ENCODE measurements at places on chromosomes 4 and X. TPM values are rescaled to one million over a fixed set of nuclear protein-coding genes. Genes with fewer than 3 reads are reported as not detected.

CT83 gene
- not detected for total RNA-seq

ENPP6 gene
- total RNA-seq, result 2.0 TPM

- DNase-seq, result no peak
These were observed 142.0 kb upstream of the TEX13D start for GRCh38 chrX:124190440-124190839.

GRCh38 chr4:168118116-168118655 lies 25.8 kb downstream of the ANXA10 start:
- no peak for DNase-seq

DNA sequence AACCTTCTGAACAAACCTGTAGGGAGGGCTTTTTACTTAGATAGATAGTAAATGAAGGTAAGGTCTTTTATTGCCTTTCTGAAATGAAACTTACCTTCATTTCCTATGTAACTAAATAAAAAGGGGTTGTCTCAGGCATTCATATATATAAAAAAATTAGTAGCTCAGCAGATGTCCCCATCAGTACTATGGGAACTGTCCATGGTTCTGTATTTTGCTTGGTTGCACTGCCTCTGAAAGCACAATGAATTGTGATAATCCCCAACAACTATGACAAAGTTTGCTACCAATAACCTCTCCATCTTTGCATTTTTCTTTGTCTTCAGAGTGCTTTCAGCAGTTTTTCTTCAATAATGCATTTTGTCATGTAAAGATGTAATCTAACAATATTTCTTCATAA lies 222.4 kb downstream of the SLIT2 start:
- DNase-seq, result no peak

- no peak for DNase-seq
These were observed 26.7 kb downstream of the ZNF330 start for GRCh38 chr4:141247430-141247780.

DNA sequence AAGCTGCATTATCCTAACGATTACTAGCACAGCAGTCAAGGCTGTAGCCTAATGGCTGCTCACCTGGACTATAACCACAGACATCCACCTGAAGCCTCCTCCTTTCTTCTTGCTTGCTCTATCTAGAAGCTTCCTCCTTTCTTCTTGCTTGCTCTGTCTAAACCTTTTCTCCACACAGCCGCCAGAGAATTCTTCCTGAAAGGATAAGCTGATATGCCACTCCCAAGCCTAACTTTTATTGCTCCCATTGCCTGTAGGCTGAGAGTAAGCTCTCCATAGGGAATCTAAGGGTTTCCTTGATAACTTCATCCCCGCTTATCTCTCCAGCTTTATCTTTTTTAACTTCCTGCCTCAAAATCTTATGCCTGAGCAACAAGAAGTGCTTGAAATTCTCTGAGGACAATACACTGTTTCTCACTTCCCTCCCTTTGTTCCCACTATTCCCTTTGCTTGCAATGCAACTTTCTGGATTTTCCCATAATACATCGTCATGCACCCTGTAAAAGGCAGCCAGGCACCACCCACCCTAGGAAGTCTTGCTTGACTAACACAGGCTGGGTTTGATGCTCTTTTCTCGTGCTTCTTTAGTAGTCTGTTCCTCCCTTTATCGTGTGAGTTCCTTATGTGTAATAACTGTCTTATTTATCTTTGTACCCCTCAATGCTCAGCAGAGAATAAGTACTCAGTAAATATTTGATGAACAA lies 1.4 kb upstream of the LRIT3 start:
- DNase-seq, result no peak
